ENCODE measurements at places on chromosomes 4 and X.

DNA sequence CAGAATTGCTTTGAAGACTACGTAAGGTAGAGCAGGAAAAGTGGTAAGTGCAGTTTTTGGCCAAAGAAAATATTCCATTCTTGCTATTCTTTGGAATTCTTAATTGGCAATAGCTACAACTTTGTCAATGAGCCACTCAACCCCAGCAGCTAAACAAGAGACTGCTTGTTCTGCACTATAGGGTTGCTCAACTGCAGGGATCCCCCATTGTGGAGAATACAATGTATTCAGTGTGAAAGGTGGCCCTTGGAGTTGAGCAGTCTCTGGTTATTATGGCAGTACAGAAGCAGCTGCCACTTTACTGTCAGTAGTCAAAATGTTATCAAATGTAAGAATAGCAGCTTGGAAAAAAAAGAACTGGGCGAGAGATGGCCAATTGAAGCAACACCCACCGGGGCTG, 808.7 kb downstream of the CENPC start:
- DNase-seq = no peak

DNA sequence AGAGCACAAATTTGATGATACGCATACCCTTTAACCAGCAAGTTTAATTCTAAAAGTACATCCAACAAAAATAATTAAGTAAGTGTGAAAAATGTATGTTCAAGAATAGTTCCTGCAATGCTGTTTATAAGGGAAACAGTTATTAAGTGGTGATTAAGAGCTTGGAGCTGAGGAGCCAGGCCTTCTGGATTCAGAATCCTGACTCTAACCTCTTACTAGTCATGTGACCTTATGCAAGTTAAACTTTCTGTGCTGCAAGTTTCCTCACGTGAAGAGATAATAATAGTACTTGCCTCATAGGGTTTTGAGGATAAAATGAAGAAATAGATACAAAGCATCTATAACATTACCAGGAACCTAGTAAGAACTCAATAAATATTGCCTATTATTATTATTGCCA, 77.7 kb downstream of the FAM13A start:
- DNase-seq = no peak

GRCh38 chr4:34181311-34181841, 2062.9 kb downstream of the ARAP2 start:
- DNase-seq = no peak

- no peak for DNase-seq
Measured at GRCh38 chr4:109574443-109574850, 14.4 kb downstream of the MCUB start.

DNA sequence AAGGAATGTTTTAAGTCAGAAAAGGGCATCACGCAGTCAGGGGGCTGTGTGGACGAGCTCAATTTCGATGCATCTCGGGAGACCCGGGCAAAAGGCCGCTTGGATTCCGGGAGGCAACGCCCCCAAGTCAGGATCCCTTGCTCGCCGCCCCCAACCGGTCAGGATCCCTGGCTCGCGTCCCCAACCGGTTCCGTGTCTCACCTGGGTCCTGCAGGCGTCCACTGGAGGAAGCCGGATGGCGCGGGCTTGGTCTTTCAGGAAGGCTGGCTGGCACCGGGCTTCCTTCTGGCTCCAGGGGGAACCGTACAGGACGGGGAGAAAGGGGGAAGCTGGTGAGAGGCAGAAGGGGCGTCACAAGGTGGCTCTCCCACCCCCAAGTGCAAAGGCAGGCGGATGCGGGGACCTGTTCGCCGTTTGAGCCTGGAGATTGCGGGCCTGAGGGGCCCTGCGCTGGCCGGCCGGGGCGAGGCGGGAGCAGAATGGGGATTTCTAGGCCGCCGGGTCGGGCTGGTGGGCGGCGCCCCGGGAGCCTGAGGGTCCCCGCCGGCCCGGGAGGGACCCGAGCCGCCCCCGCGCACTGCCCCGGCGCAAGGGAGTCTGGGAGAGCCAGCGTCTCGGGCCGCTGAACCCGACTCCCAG, 84.7 kb downstream of the HPRT1 start:
- no peak for DNase-seq
